ENCODE measurements at places on chromosomes 2 and 18. TPM values are rescaled to one million over a fixed set of nuclear protein-coding genes. Genes with fewer than 3 reads are reported as not detected.

ALPI gene
- not detected for polyA plus RNA-seq

GAL3ST2 gene
- polyA plus RNA-seq: not detected

GRCh38 chr2:182717416-182717815 is 1.4 kb downstream of the DNAJC10 start:
- DNase-seq: no peak
- no peak overlapping the region for H3K27ac ChIP-seq

- no peaks in the 10 kb centered on the region for H3K36me3 ChIP-seq
- H3K27ac ChIP-seq: no peak overlapping the region
- H3K27me3 ChIP-seq: no peaks in the 10 kb centered on the region
- H3K4me1 ChIP-seq: no peaks in the 10 kb centered on the region
- no peak for DNase-seq
- no peak overlapping the region for H3K4me3 ChIP-seq
Measured at GRCh38 chr2:138029276-138029675, 65.0 kb downstream of the HNMT start.

DNA sequence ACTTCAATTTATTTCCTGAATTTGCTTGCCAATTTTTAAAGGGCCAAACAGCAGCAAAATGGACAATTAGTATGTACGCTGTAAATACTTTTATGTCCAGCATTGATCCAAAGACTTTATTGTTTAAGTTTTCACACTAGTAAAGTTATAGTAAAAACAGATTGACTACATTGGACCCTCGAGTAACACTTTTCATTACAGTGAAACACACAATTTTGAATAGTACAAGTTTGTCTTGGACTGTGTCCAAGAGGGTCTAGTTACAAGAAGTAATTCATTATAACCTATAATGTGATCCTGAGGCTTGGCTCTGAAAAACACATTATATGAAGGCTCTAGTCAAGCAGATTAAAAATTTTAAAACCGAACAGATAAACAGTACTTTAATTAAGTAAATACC is 11.4 kb upstream of the RBBP8 start:
- H3K4me3 ChIP-seq: no peak overlapping the region
- H3K27ac ChIP-seq: no peak overlapping the region
- no peaks in the 10 kb centered on the region for H3K27me3 ChIP-seq
- no peak for DNase-seq
- H3K36me3 ChIP-seq: no peaks in the 10 kb centered on the region

- H3K27me3 ChIP-seq: no peaks in the 10 kb centered on the region
- peak; percentile 95 for DNase-seq
- peak overlapping the region; percentile 58 for H3K27ac ChIP-seq
- no peaks in the 10 kb centered on the region for H3K4me1 ChIP-seq
- H3K4me3 ChIP-seq: peak overlapping the region; percentile 34
Measured at GRCh38 chr2:106269591-106270291, 75.6 kb upstream of the UXS1 start.
